Fibroblast of villous mesenchyme (primary cell): ENCODE measurements at places on chromosomes 1 and 21. TPM values are rescaled to one million over a fixed set of nuclear protein-coding genes. Genes with fewer than 3 reads are reported as not detected.
A peak's percentile ranks its signal among the peaks of the same experiment; 100 is the strongest.

Gene TENT5C
- 4.3 and 6.1 TPM in 2 replicates for total RNA-seq

DNA sequence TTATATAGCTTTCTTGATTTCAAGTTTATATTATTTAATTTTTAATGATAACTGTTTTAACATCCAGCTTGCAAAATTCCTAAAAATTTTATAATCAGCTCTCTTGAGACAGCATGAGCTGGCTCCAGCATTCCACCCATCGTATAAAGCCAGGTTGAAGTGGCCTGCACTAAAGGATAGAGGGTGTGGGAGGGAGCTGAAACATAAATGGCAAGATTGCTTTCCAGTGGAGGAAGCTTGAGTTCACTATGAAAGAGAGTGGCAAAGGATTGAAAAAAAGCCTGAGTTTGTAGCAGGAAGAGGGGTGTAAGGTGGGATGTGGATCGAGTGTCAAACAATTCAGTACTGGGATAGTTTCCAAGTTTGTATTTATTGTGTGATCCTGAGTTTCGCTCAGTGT is 48.5 kb upstream of the ZNF644 start:
- DNase-seq: no peak

Gene NHLH1
- under 0.01 TPM in 1 of 2 replicates, not detected in the other for total RNA-seq

GRCh38 chr21:41006636-41007035 is 159.7 kb upstream of the DSCAM start:
- no peak for DNase-seq

GRCh38 chr1:200684015-200684414 is 14.3 kb upstream of the DDX59 start:
- no peak for DNase-seq

- DNase-seq: peak; percentile 75
Measured at GRCh38 chr1:7341145-7341905, 429.8 kb upstream of the VAMP3 start.

- no peak for DNase-seq
Measured at GRCh38 chr1:234702342-234703000, 92.5 kb upstream of the IRF2BP2 start.

- DNase-seq: no peak
Measured at GRCh38 chr1:41647221-41648135, 163.0 kb upstream of the EDN2 start.

Gene SPRR2F
- total RNA-seq: not detected in 2 replicates

- no peak for DNase-seq
Measured at GRCh38 chr1:41272601-41273000, 30.5 kb upstream of the SCMH1 start.

DNA sequence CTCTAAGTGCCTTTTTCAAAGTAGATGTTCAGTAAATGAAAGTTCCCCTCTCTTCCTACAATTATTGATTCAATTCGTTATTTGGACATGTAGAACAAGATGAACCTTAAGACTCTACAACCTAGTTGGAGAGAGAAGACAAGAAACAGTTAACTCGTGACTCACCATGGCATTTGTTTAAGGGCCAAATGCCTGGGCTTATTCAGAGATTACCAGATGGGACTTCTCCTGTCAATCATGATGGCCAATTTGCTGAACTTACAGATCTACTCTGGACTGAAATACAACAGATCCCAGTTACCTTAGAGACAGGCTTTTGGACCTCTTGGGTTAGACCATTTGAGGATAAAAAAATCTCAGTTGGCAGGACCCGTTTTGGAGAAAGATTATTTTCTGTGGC is 93.5 kb downstream of the C1orf94 start:
- no peak for DNase-seq

GRCh38 chr1:212218911-212219310 is 66.3 kb upstream of the PPP2R5A start:
- peak; percentile 86 for DNase-seq

- no peak for DNase-seq
Measured at GRCh38 chr21:14121719-14122118, 89.0 kb downstream of the LIPI start.

- no peak for DNase-seq
Measured at GRCh38 chr1:59310549-59311250, 13.8 kb downstream of the FGGY start.

Gene ITLN1
- total RNA-seq: not detected in 2 replicates

Gene GPR25
- total RNA-seq: not detected in 2 replicates

GRCh38 chr1:227065311-227065710 is 125.2 kb downstream of the COQ8A start:
- no peak for DNase-seq

- peak; percentile 30 for DNase-seq
Measured at GRCh38 chr1:244836584-244836983, 1.1 kb downstream of the COX20 start.

DNA sequence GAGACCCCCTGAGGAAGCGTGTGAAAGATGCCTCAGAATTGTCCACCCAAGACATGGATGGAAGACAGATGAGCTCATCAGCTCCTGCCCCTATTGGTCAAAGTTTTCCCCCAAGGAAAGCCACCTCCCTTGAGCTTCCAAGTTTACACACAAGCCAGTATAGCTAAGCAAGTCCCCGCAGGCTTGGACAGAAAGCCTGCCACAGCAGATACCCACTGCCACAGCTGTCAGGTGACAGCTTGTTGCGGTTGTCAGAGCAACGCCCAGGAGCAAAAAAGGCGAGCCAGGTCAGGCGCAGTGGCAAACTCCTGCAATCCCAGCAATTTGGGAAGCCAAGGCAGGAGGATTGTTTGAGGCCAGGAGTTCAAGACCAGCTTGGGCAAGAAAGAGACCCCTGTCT is 60.9 kb upstream of the IFNAR2 start:
- DNase-seq: no peak

Gene SMCP
- total RNA-seq: not detected in 2 replicates

- no peak for DNase-seq
Measured at GRCh38 chr1:51464828-51465227, 54.2 kb downstream of the EPS15 start.

DNA sequence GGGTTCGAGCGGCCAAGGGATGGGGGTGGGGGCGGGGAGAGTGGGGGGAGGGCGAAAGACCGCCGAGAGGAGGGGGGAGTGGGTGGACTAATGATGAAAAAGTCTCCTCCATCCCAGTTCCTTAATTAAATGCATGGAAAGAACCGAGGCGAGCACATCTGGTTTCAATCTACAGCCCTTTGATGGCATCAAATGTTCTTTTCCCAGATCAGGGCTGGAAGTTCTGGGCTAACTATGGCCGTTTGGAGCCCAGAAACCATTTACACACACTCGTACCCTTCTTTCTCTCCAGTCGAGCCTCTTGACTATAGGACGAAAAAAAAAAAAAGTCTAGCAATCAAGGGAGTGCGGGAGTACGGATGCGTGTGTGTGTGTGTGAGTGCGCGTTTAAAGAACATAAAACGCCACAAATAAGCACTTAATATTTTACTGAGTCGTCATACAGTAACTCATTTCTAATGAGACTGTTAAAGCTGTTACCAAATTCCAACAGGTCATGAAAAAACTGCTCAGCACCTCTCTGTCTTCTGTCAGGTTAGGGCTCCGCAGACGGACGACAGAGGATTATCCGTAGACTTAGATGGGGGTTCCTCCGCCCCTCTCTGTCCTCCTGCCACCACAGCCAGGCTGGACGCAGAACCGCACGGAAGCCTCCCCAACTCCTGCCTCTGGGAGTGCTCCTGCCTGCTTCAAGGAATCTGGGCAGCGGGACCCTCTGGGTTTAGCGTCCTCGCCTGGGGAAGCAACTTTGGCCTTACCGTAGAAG is 2.1 kb upstream of the PRRX1 start:
- peak; percentile 59 for DNase-seq

- DNase-seq: peak; percentile 43
Measured at GRCh38 chr1:86912281-86912900, 1.5 kb downstream of the SELENOF start.

DNA sequence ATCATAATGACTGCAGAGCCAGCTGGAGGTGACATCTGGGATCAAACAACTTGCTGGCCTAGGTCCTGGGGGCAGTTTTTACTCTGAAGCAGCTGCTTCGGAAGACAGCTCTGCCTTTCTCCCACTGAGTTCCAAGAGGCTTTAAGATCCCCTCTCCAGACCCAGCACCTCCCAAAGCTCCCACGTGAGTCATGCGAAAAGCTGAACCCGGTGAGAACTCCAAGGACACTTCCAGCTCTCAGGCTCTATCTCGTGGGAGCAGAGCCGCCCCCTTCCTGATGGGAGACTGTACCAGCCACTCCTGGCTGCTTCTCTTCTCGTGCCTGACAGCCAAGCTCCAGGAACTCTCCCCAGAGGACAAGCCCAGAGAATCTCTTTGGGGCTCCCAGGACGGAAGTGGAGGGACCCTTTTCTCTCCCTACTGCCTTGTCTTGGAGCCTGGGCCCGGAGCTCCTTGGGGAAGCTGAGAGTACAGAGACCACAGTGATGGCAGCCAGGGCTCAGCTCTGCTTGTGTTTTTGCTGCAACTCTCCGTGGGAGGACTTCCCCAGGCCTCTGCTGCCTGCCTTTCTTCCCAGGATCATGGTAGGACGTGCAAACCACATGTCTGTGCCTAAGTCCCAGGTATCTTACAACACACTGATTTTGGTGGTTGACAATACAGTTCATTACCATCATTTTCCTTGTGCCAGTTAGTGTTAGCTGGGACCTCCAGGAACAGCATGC is 40.6 kb downstream of the STUM start:
- peak; percentile 39 for DNase-seq

Gene HFM1
- total RNA-seq: under 0.01 TPM in 2 replicates

DNA sequence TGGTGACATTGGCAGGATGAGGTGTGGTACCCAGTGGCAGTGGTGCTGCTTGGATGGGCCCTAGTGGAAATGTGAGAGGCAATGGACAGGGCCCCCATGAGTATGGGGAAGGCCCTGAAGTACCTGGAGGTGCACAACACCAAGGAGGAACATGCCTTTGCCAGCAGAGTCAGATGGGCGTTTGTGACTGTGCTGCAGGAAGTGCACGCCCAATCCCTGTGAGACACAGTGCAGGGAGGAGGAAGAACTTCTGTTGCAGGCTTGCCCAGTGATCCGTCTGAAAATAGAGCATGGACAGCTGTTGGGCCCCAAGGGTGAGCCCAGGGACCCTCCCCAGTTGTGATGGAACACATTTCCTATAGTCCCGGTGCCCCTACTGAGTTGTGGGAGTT is 42.7 kb downstream of the GJA5 start:
- no peak for DNase-seq

DNA sequence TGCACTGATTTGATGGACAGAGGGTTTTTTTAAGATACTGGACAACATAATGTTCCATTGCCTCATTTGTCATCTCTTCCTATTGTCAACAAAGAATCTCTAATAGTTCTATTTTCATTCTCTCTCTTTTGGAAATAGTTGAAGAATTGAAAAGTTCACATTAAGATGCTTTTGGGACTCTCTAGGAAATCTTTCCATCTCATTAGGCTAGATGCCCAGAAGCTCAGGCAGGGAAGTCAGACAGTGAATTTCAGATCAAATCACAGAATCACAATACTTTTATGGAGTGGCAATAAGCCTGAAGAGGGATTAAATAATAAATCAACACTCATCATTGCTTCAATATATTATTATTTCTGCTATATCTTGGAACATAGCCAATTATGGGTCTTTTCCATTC is 29.2 kb downstream of the NEGR1 start:
- no peak for DNase-seq

- DNase-seq: no peak
Measured at GRCh38 chr1:200921571-200922110, 26.9 kb downstream of the INAVA start.

GRCh38 chr21:42833859-42834725 is 45.2 kb downstream of the WDR4 start:
- no peak for DNase-seq

GRCh38 chr1:59266180-59266926 is 30.5 kb upstream of the FGGY start:
- no peak for DNase-seq
